ENCODE measurements at places on chromosomes 3 and 15.

- DNase-seq, result no peak
These were observed 757.8 kb downstream of the AGBL1 start for GRCh38 chr15:86837294-86838061.

DNA sequence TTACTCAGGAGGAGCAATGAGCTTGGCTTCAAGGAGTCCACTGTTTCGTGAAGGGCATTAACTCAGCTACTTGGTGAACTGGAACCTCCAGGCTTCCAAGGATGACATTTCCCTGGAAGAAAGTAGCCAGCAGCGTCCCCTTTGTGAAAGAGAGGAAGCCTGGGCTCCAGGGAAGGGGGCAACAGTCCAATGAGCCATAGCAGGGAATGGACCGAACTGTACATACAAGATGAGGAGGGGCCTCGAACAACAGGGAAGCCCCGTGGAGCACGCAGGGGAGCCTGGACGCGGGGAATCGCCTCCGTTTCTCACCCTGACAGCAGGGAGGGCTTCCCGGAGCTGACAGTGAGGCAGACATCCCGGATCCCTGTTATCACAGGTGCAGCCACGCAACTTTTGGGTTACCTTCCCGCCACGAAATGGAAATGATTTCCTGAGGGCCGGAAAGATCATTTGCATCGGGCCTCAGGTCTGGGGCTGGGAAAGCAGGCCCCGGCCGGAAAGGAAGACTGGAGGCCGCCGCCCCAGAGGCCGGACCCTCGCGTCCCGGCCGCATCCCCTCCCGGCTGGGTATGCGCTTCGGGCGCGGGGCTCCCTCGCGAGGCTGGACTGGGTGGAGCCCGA lies 475 bp upstream of the SPINT1 start:
- no peak for DNase-seq

DNA sequence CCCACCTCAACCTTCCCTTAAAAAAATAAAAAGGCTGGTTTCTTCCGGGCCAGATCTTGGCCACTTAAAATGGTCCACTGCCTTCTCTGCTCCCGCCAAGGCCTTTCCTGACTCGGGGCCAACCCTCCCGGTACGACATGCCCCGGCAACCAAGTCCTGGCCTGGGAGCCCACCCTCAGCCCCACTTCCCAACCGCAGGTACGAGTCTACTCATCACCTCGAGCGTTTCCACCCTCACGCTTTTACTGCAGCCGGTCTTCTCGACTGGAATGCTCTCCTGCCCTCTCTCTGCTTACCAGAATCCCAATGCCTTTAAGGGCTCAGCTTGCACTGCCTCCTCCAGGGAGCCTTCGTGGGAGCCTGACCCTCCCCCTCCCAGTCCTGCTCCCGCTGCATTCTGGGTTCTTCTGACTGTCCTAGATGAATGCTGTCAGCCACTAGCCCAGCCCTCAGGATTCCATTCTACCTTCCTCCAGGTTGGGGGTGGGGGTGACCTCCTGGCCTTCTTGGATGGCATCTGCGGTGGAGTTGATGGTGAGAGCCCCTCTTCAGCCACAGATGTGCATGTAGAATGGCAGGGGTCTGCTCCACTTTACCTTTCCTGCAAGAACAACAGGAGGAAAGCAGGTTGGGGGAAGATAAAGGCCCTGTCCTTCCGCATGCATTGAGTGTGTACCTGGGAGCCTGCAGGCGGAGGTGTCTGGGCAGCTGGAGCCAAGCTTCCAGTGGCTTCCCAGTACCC lies 1.1 kb upstream of the CSRNP1 start:
- DNase-seq, result no peak

DNA sequence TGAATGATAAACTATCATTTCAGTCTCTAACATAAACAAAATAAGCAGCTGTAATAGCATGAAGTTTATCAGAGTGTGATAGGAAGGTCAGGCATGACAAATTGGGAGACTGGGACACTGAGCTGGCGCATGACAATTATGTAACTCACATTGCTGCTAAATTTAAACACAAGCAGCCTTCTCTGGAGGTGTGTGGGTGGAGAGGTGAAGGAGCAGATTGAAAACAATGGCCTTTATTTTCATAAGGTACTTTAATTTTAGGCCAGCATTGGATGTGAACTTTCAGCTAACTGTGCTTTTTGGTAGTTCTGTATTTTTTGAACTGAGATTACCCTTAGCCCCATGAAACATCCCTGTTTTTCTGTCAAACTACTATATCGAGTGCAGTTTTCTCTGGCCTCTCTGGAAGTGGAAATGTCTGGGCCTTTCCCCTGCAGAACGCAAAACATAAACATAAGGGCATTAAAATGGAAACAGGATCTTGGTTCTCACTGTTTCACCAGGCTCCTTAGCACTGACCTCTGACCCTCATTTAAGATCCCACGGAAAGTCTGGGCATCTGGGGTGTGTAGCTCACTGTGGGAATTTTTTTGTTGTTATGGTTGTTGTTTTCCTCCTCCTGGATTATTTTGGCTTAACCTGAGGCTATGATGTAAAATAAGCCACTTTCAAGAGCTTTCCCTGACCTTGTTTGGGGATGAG lies 160.1 kb upstream of the DPH6 start:
- DNase-seq, result no peak

- DNase-seq, result no peak
These were observed 6.8 kb downstream of the ALDH1A2 start for GRCh38 chr15:58058729-58059128.

DNA sequence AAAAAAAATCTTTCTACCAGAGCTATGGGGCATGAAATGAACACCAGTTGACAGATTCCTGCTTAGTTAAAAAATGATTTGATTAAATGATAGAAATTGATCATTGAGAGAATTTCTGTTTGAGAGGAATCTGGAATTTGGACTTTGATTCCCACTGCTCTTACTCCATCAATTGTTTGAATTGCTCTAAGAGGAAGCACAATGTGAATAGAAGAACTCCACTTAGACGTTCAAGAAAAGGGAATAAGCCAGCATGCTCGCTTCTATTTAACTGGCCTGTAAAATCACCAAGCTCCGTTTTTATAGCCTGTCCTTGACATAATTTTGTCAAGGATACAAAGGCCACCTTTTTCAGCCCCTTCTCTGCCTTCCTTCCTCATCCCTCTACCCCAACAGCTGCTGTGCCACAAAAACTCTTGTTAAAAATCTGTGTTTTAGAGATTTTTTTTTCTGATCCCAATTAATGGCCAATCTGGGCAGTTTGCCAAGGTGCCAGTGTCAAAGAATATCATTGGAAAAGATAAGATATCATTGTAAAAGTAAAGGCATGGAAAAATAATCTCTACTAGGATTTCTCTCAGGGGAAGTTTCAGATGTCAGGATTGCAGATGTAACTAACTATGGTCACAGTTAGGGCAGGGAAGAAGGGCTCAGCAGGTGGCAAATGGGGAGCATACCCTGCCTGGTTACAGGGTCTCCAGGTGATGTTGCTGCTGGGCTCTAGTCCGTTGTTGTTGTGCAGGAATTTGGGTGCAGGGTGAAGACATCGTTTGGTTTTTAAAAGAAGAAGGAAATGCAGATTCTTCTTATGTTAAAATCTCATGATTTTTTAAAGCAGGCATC lies 301.8 kb upstream of the PDZRN3 start:
- no peak for DNase-seq

DNA sequence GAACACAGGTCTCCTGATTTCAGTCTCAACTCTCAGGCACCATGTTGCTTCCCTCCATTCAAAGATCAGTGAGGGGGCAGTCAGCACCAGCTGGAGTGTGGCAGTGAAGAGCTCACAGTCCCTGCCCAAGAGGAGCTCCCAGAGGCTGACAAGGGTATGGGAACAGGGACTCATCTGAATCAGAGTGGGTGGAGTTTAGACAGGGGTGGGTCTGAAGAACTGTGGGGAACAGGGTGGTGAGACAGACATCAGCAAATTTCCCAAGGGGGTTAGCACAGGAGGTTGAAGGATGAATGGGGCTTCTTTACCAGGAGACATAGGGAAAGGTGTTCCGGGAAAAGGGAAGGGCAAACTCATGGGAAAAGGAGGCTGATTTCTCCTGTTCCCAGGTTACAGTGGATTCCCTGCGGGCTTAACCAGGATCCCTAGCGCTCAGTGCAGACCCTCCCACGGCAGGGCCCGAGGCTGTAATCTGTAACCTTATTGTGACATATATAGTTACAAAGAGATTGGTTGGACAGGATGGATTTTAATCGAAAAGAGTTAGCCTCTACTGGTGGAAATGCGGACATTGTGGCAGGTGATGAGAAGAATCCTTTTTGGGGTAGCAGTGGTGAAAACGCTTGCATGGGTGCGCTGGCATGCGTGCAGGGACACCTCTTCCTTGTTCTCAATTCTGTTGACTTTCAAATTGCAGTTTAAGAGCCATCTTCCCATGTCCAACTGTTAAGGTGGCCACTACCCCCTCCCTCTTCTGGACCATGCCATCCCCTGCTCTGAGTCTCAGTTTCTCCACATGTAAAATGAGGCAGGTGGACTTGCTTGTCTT lies 160.3 kb downstream of the SMAD6 start:
- no peak for DNase-seq

DNA sequence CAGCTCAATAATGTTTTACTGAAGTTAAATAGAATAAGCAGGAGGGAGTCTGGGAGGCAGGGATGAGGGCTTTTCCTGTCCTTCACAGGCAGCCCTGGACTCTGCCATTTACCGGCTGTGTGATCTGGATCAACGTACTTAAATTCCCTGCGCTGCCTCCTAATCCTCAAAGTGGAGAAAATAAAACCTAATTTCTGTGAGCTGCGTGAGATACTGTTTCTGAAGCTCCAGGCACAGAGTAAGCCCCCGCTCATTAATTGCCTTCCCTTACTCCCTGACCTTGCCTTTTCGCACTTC lies 278 bp upstream of the PDIA5 start:
- no peak for DNase-seq

- no peak for DNase-seq
These were observed 26.2 kb downstream of the ZBED2 start for GRCh38 chr3:111568911-111569310.

DNA sequence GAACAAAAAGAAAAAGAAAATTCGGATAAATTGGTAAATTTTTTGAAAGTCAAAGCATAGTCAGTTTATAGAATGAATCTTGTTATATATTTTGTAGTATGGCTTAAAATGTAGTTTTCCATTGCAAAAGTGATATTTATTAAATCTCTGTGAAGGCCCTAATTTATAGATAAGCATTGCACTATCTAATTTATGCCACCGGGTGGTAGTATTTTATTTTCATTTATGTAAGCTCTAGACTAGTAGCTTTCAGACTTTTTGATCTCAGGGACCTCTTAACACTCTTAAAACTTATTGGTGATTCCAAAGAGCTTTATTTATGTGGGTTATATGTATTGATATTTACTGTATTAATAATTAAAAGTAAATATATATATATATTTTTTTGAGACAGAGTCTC lies 133.9 kb upstream of the LRRFIP2 start:
- DNase-seq, result no peak

DNA sequence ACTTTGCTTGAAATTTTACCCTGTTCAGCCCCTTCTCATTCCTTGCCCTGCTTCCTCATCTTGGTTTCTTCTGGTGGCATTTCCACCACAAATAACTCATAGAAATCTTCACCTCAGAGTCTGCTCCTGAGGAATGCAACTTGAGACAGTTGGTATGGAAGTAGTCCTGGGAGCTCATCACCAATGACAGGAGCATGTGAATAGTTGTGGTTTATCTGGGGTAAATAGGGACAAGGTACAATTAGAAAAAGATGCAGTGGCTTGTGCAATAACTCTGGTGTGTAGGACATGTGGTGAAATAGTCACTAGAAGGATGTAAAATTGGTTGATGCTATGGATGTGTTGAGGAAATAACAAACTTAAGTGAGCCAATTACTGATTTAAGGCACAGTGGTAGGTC lies 72.7 kb upstream of the CHRNA7 start:
- DNase-seq, result no peak

GRCh38 chr15:70438776-70439175 lies 324.6 kb downstream of the UACA start:
- no peak for DNase-seq

DNA sequence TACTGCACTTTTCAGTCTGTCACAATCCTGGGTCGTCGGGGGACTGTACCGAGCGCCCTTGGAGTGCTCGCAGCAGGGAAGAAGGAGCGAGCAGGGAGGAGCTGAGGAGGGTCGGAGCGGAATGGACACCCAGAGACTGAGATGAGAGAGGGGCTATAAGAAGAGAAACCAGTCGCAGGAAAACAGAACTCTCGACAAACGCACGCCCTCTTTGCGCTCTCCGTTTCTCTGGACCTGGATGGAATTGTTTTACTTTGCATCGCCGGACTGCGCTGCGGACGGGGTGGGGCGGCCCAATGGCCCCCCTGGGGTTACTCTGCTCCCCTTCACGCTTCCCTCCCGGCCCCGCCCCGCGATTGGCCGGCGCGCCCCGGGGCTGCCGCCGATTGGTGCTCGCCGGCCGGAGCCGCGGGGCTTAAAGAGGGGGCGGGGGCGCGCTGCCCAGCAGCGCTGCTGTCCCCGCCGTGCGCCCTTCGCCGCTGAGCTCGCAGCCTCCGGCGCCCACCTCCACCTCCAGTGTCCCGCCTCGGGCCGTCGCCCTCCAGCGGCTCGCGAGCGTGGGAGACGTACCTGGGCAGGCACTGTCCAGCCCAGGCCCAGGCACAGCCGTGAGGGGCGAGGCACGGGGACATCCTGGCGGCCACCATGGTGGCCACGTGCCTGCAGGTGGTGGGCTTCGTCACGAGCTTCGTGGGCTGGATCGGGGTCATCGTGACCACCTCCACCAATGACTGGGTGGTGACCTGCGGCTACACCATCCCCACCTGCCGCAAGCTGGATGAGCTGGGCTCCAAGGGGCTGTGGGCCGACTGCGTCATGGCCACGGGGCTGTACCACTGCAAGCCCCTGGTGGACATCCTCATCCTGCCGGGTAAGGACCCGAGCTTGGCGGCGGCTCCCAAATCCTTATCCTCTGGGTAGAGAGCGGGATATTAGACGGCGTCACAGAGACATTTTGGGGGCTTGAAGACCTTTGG lies at the start of gene CLDN11:
TSS of gene CLDN11 (plus strand) at position 447 of the 977 bp plus-strand sequence. CDS start at position 646, 199 bp downstream.
- DNase-seq, result no peak

DNA sequence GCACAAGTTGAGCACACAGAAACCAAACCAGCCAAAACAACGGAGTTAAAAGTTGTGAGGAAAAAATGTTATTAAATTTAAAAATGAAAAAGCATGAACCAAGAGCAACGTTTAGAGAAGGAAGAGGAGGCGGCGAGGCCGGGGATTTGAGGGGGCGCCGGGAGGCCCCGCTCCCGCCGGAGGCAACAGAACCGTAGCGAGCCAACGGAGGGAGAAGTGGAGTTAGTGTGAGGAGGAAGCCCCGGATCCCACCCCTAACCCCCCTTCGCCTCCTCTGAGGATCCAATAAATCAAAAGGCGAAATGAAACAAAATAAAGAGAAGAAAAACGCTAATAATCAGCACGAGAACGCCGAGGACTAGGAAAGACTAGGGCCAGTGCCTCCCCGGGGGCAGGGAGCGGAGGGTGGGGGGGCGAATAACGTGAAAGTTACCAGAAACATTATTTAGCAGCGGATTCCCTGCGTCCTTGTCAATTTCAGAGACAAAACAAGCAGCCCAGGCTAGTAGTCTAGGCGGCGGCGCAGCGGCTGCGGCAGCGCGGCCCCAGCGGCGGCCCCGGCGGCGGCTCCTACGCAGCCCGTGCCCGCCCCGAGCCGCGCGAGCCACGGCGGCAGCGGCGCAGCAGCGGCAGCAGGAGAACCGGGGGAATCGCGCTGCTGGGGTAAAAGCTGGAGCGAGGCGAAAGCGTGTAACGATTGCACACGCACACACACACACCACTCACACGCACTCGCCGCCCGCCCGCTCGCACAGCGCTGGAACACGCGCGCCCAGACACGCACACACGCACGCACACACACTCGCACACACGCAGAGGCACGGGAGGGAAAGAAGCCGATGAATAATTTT lies 1.7 kb downstream of the MEIS2 start:
- no peak for DNase-seq
